ENCODE measurements at places on chromosomes 16 and 17. TPM values are rescaled to one million over a fixed set of nuclear protein-coding genes. Genes with fewer than 3 reads are reported as not detected.

GRCh38 chr17:48623583-48623982 is 2.6 kb downstream of the HOXB9 start:
- no peak for DNase-seq
- no peak overlapping the region for H3K27ac ChIP-seq
- H3K4me3 ChIP-seq: no peak overlapping the region
- H3K36me3 ChIP-seq: no peaks in the 10 kb centered on the region

Gene CLDN7
- total RNA-seq: 98.7 TPM

GRCh38 chr16:16120044-16120381 is 103.3 kb downstream of the ABCC6 start:
- DNase-seq: no peak
- peaks cover 9% of the 10 kb centered on the region for H3K4me1 ChIP-seq
- no peaks in the 10 kb centered on the region for H3K27me3 ChIP-seq
- no peak overlapping the region for H3K4me3 ChIP-seq

DNA sequence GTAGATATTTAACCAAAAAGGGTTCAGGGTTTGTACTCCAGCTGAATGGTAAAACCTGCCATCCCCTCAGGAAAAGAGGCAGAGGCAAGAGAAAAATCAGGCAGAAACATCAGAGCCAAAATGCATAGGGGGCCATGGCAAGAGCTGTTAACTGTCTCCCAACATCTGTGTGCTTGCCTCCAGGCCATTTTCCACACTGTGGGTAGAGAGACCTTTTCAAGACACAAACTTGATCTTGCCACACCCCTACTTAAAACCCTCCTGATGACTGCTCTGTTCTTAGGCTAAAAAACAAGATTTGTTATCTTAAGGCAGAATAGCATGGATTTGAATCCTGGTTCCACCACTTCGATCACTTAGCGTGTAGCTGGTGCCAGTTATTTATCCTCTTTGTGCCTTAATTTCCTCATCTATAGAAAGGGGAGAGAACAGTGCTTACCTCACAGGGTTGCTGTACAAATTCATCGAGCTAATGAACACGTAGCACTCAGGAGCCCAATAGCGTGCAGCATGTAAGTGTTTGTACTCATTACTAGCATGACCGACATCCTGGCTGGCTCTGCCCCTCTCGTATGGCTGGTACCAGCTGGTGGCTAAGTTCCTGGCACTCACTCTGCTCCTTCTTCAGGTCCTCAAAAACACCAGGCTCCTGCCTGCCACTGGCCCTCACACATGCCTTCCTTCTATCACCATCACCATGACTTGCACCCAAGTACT is 25.8 kb downstream of the STAT3 start:
- H3K4me1 ChIP-seq: peaks cover 91% of the 10 kb centered on the region
- peak overlapping the region; percentile 21 for H3K27ac ChIP-seq
- peaks cover 4% of the 10 kb centered on the region for H3K36me3 ChIP-seq
- no peaks in the 10 kb centered on the region for H3K27me3 ChIP-seq
- no peak overlapping the region for H3K4me3 ChIP-seq

Measured in lower lobe of right lung (tissue), 2 donors.